ENCODE measurements at places on chromosomes 16 and 17.

DNA sequence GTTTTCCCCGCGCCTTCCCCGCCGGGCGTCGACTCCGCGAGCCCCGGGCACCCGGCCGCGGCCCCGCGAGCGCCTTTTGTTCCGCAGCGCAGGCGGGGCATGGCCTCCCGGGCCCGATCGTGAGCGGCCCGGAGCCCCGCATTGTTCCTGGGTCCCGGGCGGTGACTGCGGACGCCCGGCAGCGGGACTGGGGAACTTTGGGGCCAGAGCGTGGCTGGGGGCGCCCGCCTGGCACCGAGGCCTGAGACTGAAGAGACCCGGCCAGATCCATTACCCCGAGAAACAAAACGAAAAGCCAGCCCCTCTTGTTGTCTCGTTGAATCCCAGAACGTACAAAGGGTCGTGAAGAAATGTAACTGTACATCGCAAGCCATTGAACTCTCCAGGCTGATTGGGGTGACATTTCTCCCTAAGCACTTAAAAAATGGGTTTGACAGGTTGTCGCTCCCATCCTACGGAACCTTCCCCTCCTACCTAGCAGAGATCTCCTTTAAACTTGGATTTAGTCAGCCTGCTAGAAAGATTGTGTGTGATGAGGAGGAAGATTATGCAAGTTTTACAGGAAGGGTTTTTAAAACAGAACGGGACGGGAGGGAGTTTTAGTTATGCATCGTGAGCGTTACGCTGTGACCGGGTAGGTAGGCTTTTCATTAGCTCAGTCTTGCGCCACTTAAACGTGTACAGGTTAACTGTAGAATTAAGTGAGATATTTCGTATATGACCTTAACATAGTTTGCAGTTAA is 825 bp downstream of the METTL9 start:
- DNase-seq, result no peak

DNA sequence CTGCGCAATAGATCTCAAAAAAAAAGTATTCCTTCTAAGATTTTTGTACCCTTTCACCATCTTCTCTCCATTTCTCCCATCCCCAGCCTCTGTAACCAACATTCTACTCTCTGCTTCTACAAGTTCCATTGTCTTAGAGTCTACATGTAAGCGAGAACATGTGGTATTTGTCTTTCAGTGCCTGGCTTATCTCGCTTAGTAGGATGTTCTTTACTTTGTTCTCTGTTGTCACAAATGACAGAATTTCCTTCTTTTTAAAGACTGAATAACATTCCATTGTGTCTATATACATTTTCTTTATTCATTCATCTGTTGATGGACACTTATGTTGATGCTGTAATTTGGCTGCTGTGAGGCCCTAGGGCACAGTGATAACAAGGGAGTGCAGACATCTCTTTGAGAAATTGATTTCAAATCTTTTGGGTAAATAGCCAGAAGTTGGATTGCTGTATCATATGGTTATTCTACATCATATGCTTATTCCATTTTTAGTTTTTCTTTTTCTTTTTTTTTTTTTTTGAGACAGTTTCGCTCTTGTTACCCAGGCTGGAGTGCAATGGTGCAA is 37.7 kb upstream of the MYH10 start:
- no peak for DNase-seq

DNA sequence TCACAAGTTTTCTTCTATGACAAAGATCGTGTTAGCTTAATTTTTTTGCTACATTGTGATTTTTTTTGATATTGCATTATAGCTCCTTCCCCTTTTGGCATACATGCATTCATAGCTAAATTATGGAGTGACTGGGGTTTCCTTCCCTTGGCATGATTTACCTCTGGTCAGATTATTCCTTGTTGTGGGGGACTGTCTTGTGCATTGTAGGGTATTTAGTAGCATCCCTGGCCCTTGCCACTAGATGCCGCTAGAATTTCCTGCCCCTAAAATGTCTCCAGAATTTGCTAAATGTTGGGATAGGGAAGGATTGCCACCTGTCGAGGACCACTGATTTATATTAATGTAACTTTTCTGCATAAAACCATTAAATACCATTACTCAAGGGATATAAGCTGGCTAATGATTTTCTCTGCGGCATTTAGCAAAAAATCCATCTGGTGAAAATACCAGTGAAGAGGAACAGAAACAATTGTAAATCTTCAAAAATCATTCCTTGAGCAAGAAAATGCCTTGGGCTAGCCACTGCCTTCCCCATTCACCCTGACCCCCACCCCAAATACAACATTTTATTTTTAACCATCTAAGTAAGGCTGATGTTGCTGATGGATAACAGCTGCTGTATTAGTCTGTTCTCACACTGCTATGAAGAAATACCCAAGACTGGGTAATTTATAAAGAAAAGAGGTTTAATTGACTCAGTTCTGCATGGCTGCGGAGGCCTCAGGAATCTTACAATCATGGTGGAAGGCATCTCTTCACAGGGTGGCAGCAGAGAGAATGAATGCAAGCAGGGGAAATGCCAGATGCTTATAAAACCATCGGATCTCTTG is 195.2 kb downstream of the MAP2K6 start:
- DNase-seq, result no peak

GRCh38 chr17:48593840-48594537 is 410 bp upstream of the HOXB5 start:
- DNase-seq, result peak; percentile 93

GRCh38 chr16:78142788-78143187 is 43.3 kb downstream of the WWOX start:
- no peak for DNase-seq

- no peak for DNase-seq
Observed at GRCh38 chr17:1104222-1104621, 75.6 kb downstream of the ABR start.
